ENCODE measurements at places on chromosomes 11 and 22. TPM values are rescaled to one million over a fixed set of nuclear protein-coding genes. Genes with fewer than 3 reads are reported as not detected.
A peak's percentile ranks its signal among the peaks of the same experiment; 100 is the strongest.

Gene PARVG
- 194 TPM for total RNA-seq

DNA sequence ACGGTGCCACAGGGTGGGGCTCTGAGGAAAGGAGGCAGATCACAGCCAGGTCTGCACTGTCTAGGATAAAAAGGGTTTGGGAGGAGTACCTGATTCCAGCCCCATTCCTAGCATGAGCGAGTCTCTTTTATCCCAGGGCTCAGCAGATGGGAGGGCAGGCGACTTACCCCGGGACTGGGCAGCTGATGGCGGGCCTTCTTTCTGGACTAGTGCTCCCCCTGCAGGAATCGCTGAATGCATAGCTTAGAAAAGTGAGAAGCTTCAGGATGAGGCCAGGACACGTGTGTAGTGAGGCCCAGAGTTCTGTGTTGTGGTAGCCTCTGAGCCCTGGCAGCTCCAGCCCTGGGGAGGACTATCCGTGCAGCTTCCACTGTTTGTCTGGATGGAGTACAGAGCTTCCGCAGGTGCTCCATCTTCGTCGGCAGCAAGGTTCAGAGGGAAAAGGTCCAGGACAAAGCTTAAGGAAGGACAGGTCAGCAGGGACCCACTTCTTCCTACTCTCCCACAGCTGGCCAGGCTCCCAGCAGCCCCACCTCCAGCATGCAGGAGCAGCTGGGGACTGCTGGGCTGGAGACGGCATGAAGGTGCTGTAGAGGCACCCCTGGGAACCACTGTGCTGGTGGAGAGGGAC lies 30.4 kb downstream of the COMMD9 start:
- H3K4me1 ChIP-seq: no peaks in the 10 kb centered on the region
- H3K4me3 ChIP-seq: no peak overlapping the region
- DNase-seq: no peak

GRCh38 chr11:19352771-19353160 lies 112.0 kb upstream of the E2F8 start:
- DNase-seq: no peak
- peaks cover under 1% of the 10 kb centered on the region for H3K27me3 ChIP-seq
- H3K36me3 ChIP-seq: no peaks in the 10 kb centered on the region
- H3K4me1 ChIP-seq: no peaks in the 10 kb centered on the region
- no peak overlapping the region for H3K4me3 ChIP-seq
- no peak overlapping the region for H3K27ac ChIP-seq

DNA sequence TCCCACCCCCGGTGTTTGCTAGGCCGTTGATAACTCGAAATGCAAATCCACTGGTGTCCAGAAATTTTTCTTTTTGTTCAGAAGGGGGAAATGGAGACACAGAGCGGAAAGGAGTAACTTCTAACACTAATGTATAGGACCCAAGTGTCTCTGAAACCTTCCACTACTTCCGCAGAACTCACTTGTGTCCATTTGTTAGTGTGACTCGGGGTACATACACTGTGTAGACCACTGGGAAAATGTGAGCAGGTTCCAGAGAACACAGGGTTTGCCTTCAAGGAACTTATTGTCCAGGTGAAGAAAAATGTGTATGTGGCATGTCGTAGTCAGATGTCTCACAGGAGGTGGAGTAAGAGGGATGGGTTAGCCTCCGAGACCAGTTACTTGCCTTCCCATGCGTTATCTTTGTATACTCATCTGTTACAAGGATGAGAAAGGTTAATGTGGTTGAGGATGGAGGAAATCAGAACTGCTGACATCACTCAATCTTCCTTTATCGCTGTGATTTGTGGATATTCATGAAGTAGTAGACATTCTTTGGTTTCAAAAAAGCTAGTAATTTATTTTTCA lies 857 bp downstream of the ARCN1 start:
- peaks cover 55% of the 10 kb centered on the region for H3K4me1 ChIP-seq
- DNase-seq: peak; percentile 63
- H3K36me3 ChIP-seq: peaks cover 5% of the 10 kb centered on the region
- H3K4me3 ChIP-seq: peak overlapping the region; percentile 93
- H3K27ac ChIP-seq: peak overlapping the region; percentile 100
- H3K27me3 ChIP-seq: no peaks in the 10 kb centered on the region

DNA sequence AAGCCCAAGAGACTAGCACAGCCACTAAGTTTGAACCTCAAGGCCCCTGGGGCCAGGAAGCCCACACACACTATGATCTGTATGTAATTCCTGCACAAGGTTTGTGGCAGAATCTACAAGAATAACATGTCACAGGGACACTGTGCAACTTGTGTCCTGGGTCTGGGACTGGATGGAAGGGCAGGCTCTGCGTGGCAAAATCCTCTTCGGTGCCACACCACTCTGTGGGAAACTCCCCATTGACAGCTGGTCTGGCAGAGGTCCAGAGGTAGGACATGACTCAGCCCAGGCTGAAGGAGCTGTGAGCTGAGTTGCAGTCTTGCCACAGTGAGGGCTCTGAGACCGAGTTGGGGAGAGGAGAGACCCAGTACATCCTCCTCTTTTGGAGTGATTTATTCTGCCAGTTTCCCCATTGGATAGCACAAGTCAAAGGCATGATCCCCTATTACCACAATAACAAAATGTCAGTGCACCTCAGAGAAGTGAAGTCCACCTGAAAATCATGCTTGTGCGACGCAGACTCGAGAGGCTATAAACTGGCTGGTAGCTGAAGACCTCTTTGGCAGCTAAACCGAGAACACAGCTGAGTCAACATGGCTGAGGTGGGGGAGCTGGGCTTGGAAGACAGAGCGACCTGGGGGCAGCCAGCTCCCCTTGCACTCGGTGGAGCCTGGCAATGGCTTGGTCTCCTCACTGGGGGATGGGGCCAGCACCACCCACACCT lies 23.3 kb upstream of the SERPIND1 start:
- no peaks in the 10 kb centered on the region for H3K4me1 ChIP-seq
- DNase-seq: peak; percentile 4
- peaks cover 54% of the 10 kb centered on the region for H3K36me3 ChIP-seq
- H3K27ac ChIP-seq: no peak overlapping the region
- no peak overlapping the region for H3K4me3 ChIP-seq

- H3K36me3 ChIP-seq: no peaks in the 10 kb centered on the region
- H3K27ac ChIP-seq: no peak overlapping the region
- H3K4me1 ChIP-seq: no peaks in the 10 kb centered on the region
- H3K27me3 ChIP-seq: no peaks in the 10 kb centered on the region
- DNase-seq: no peak
These were observed 84.1 kb upstream of the BARX2 start for GRCh38 chr11:129291546-129291945.

Gene PYGM
- 11.3 TPM for total RNA-seq

DNA sequence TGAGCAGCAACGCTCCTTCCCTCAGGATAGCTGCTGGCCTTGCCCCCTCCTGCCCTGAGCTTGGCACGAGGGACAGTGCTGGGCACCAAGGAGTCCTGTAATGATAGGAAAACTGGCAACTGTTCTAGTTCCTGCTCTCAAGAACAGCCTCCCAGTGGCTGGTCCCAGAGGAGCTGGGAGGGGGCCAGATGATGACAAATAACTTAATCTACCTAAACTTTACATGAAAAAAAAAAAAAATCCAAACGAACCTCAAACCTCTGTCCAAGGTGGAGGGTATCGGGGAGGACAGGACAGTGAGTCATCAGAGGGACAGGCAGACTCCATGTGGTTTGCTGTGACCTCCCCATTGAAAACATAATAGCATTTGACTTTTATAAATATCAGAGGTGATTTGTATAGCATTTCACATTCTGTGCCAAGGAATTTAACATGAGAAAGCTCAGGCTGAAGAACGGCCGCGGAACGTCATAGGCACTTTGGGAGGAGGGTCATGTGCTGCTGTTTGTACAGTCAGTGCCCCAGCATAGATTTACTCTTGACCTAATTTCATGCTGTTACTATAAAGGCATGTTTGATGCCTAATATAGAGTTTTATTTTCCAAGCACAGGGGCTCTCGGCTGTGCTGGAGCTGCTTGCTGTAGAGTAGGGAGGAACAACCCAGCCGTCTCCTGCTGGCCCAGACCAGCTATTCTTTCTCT lies 98.2 kb upstream of the NNMT start:
- H3K36me3 ChIP-seq: no peaks in the 10 kb centered on the region
- DNase-seq: no peak
- H3K4me1 ChIP-seq: peaks cover 8% of the 10 kb centered on the region
- H3K27ac ChIP-seq: no peak overlapping the region
- H3K4me3 ChIP-seq: no peak overlapping the region

GRCh38 chr11:32297611-32298011 lies 137.7 kb downstream of the WT1 start:
- H3K27ac ChIP-seq: no peak overlapping the region
- H3K4me3 ChIP-seq: no peak overlapping the region
- H3K36me3 ChIP-seq: no peaks in the 10 kb centered on the region
- no peaks in the 10 kb centered on the region for H3K4me1 ChIP-seq
- no peaks in the 10 kb centered on the region for H3K27me3 ChIP-seq

Gene PKDREJ
- not detected for total RNA-seq

Gene LMNTD2
- total RNA-seq: 7.0 TPM

Gene MS4A4A
- 0.39 TPM for total RNA-seq

Gene CRYBB2
- total RNA-seq: not detected

GRCh38 chr22:22848364-22848866 lies 39.2 kb upstream of the IGLL5 start:
- H3K27ac ChIP-seq: no peak overlapping the region
- H3K4me3 ChIP-seq: no peak overlapping the region
- H3K4me1 ChIP-seq: peaks cover 12% of the 10 kb centered on the region
- peak; percentile 57 for DNase-seq
- H3K36me3 ChIP-seq: no peaks in the 10 kb centered on the region

DNA sequence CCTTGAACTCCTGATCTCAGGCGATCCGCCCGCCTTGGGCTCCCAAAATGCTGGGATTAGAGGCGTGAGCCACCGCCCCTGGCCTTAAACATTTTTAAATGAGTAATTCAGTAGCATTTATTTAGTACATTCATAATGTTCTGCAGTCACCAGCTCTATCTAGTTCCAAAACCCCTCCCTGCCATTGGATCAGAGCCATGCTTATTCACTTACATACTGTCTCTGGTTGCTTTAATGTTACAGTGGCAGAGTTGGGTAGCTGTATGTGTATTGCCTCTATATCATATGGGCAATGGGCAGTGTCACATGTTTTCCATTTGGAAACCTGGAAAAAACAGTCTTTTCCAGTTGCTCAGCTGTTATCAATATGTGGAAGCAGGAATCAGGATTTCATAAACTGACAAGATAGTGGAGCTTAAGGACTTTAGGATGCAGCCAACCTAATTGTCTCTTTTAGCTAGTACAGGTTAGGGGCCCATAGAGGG lies 10.5 kb downstream of the COA4 start:
- no peak overlapping the region for H3K27ac ChIP-seq
- DNase-seq: no peak
- H3K27me3 ChIP-seq: no peaks in the 10 kb centered on the region
- no peaks in the 10 kb centered on the region for H3K4me1 ChIP-seq

- peaks cover 3% of the 10 kb centered on the region for H3K4me1 ChIP-seq
- H3K36me3 ChIP-seq: no peaks in the 10 kb centered on the region
- H3K27me3 ChIP-seq: no peaks in the 10 kb centered on the region
- no peak overlapping the region for H3K4me3 ChIP-seq
- H3K27ac ChIP-seq: no peak overlapping the region
These were observed 38.6 kb upstream of the LMO2 start for GRCh38 chr11:33930317-33931021.

DNA sequence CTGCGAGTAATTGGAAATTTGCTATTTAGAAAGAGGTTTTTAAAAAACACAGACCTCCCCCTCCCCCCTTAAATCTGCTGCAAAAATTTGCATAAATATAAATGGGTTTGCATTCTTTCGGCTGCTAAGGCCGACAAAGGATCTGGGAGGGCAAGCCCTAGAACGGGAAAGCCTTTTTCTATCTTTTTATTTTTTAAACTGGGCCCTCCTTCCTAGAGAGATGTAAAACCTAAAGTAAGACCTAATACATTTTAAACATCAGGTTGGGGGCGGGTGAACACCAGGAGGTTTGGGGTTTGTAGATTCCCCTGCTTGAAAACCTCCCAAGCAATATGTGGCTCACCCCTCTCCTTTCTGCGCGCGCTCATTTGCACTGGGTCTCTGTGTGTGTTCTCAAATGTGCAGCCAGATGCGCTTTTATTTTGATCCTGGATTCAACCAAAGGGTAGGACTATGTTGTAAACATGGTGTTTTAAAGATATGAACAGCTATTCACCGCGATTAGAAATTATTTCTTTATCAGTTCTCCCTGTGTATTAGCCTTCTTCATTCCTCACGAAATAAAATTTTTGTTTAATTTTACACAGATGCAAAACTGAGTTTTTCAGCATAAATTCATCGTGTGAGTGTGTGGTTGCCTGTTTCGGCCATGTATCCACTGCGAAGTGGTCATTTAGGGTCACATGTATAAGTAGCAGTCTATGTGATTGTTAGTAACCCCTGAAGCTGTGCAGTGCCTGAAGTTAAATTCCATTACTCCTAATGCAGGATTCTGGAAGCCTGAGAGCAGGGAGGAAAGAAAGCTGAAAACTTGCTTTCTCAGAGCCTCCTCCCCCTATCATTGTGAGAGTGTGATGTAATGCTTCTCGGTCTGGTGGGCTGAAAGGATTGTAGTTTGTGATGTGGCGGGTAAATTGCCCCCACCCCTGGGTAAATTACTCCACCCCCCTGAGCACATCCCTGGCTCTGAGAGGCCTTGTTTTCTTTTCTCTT lies 988 bp downstream of the TNRC6B start:
- no peaks in the 10 kb centered on the region for H3K27me3 ChIP-seq
- H3K4me3 ChIP-seq: peak overlapping the region; percentile 84
- peak overlapping the region; percentile 59 for H3K27ac ChIP-seq
- no peaks in the 10 kb centered on the region for H3K36me3 ChIP-seq
- H3K4me1 ChIP-seq: peaks cover 72% of the 10 kb centered on the region

Gene OR8H3
- total RNA-seq: not detected

DNA sequence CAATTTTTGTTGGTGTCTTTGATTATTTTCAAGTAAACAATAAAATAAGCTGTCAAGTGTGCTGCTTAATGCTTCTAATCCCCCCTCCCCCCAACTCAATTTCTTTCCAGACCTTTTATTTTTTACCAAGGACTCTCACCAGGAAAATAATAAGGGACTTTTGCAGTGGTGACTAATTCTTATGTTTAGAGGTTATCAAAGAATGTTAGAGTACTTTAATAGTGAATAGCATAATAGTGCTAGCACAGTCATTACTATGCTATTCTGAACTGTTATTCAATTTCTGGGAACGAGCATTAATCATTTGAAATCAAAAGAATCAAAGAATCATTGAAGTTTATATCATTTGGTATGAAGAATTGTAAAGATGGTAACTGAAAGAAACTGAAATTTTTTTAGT lies 251.4 kb downstream of the DDX10 start:
- H3K36me3 ChIP-seq: no peaks in the 10 kb centered on the region
- H3K27me3 ChIP-seq: no peaks in the 10 kb centered on the region
- H3K27ac ChIP-seq: no peak overlapping the region
- no peak for DNase-seq
- H3K4me3 ChIP-seq: no peak overlapping the region
- no peaks in the 10 kb centered on the region for H3K4me1 ChIP-seq

GRCh38 chr11:118212131-118212725 lies 12.6 kb downstream of the JAML start:
- H3K27me3 ChIP-seq: no peaks in the 10 kb centered on the region
- peaks cover 21% of the 10 kb centered on the region for H3K36me3 ChIP-seq
- no peak overlapping the region for H3K4me3 ChIP-seq

Data from CD4-positive, alpha-beta memory T cell (primary cell).